ENCODE measurements at places on chromosomes 11 and 22.

DNA sequence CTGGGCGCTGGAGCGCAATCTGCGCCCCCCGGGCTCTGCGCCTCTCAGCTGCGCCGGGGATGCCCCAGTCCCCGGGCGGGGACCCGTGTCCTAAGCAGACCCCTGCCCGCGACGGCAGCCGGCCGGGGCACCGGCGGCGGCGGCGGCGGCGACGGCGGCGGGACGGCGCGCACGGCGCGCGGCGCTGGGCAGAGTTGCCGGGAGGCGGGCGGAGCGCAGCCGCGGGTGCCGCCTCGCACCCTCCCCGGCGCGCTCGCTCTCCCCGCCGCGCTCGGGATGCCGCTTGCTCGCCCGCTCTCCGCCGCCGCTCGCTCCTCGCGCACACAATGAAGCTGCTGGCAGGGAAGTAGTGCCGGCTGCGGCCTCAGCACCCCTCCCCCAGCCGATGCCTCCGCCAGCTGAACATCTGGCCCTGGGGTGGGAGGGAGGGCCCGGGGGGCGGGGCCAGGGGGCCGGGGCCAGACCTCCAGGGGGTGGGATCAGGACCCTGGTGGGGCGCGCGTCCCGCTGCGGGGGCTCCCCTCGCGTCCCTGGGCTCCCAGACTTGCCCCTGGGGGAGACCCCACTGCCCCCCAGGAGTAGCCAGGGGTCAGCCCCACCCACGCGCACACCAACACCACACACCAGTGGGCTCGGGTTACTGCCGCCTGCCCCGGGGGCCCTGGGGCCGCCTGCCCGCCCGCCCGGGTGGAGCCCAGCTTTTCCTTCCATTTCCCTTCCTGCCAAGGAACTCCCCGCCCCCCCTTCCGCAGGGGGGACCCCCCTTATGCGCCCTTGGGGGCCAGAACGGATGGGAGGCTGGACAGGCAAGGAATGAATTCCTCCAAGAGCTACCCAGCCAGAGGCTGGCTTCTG lies at the start of gene RCOR2:
TSS of gene RCOR2 (minus strand) at position 328 of the 855 bp plus-strand sequence. CDS start 708 bp downstream, outside the sequence.
- DNase-seq, result peak; percentile 56

GRCh38 chr11:41065432-41065831 lies 394.0 kb downstream of the LRRC4C start:
- no peak for DNase-seq

GRCh38 chr11:38711110-38711509 lies 2113.1 kb upstream of the RAG2 start:
- DNase-seq, result no peak

- no peak for DNase-seq
Observed at GRCh38 chr11:7384691-7385090, 100.6 kb upstream of the OLFML1 start.

GRCh38 chr11:9803685-9804418 lies 140.0 kb downstream of the SWAP70 start:
- no peak for DNase-seq

- DNase-seq, result no peak
Observed at GRCh38 chr11:15615398-15616096, 500.8 kb downstream of the INSC start.

DNA sequence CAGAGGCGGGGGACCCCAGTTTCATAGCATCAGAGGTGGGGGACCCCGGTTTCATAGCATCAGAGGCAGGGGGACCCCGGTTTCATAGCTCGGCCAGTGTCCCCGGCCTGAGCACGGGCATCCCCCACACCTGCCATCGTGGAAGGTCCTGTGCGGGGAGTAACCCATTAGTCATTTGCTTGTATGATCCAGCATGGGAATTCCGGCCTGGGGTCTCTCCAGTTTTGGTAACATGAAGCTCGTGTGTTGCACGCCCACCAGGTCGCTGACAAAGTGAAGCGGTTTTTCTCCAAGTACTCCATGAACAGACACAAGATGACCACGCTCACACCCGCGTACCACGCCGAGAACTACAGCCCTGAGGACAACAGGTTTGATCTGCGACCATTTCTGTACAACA lies 29.0 kb upstream of the KRTAP5-7 start:
- no peak for DNase-seq

- no peak for DNase-seq
Observed at GRCh38 chr11:108302121-108302785, 79.4 kb downstream of the ATM start.

GRCh38 chr11:134678744-134679143 lies 266.7 kb upstream of the B3GAT1 start:
- no peak for DNase-seq

DNA sequence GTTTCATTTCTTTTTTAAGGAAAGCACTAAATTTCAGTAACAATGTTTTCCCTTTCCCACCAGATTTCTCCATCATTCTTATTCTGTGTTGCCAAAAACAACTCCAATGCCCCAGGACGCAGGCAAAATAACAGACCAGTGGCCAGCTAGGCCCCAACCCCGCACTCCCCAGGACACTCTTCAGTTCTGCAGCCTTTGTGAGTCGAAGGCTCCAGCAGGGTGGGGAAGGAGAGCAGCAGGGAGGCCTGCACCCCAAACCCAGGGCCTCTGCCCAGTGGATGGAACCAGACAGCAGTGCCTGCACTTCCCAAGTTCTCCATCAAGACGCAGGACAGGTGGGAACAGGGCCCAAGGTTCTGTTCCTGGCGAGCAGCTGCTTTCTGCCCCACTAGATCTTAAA lies 34.4 kb downstream of the PPP2R1B start:
- DNase-seq, result no peak

GRCh38 chr11:61507962-61508861 lies at the start of gene LRRC10B:
LRRC10B (plus strand) TSS chr11:61508749; CDS start chr11:61508999, 250 bp downstream.
- DNase-seq, result peak; percentile 34

- DNase-seq, result no peak
Observed at GRCh38 chr11:5737091-5737490, 843 bp downstream of the OR56B1 start.

DNA sequence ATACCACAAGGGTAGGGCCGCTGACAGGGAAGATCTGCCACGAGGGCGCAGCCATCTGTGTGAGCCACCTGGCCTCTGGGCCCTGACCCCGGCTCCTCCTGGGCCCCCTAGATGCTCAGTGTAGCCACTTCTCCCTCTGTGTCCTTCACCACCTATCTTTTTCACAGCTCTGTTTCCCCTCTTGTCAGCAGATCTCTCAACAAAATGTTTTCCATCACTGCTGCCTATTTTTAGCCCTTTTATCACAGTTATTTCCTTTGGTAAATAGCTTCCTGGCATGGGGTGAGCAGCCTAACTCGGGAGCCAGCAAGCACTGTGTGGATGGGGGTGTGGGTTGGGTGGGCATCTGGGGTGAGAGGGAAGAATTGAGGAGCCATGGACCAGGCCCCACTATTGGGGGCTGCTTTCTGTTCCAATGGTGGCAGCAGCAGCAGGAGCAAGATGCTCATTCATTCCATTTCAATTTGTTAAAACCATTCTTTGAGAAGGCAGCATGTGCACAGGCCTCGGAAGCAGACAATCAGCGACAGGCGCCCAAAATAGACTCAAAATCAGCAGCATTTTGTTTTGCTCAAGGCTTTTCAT lies 135.2 kb upstream of the NAV2 start:
- no peak for DNase-seq

DNA sequence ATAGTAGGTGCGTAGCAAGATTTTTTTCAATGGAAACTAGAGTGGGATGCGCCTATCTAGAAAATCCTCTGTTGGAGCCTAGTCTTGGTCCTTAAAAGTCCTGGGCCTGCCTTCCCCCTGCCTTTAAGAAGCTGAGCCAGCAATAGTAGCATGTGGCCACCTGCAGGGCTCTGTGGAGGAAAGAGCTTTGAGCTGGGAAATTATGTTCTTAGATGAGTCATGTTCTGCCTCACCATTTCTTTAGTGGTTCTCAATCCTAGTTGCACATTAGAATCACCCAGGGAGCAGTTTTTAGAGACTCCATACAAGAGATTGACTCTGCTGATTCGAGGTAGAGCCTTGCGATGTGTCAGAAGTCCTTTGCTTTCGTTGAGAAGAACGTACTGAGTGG lies 133.5 kb downstream of the COMMD9 start:
- no peak for DNase-seq

DNA sequence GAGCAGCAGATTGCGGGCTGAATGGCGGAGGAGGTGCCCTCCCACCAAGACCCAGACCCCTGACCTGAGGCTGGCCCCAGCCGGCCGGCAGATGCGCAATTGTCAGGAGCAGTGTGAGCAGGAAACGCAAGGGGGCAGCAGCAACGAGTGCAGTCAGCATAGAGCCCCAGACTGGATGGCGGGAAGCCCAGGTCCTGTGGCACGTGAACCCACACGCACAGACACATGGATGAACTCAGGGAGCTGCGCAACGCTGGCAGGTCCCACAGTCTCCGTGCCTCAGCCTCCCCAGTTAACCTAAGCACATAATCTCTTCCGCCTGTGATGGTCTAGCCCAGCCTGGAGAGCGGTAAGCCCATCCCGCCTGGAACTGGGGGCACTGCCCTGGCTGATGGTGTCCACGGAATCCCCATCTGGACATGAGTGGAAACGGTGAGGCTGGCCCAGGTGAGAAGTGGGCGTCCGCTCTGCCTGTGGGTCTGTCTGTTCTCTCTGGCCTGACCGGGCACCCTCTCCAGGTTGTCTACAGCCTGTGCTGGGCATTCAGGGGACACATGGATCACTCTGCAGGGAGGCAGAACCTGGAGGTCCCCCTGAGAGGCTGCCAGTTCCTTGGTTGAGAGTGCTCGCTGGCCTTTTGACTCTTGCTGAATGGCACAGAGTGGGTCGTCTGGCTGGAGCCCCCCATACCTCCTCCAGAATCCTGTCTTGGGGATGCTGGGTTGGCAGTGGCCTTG lies 626 bp upstream of the TBX10 start:
- no peak for DNase-seq

- no peak for DNase-seq
Observed at GRCh38 chr11:21774212-21774611, 418.7 kb upstream of the ANO5 start.

DNA sequence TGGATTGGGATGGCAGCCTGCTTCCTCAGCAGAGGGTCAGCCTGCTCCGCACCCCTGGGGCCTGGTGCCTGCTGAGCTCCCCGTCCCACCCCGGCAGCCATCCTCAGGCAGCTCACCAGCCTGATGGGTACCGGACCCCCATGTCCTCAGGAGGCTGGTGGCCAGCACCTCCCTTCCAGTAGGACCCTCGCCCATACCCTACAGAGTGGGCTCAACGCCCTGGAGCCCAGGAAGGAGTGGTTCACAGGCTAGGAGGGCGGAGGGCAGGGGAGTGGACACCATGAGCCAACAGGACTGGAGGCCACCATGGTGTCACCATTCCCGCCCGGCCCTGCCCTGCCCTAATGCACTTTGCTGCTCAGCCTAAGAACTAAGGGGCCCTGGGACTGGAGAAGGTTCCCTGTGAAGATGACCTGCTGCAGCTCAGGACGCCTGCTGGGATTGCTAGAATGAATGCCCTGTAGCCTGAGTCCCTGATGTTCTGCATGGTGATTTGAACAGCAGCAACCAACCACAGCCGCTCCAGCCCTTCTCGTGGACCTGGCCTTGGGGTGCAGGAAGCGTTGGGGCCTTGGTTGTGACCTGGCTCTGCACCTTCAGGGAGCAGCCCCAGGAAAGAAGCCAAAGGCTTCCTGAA lies 1080.8 kb downstream of the BRD1 start:
- no peak for DNase-seq

GRCh38 chr11:128921793-128922192 lies 20.9 kb downstream of the TP53AIP1 start:
- DNase-seq, result no peak

- DNase-seq, result no peak
Observed at GRCh38 chr22:35818897-35819296, 101.2 kb downstream of the APOL5 start.

- no peak for DNase-seq
Observed at GRCh38 chr11:27355575-27356104, 7.4 kb downstream of the CCDC34 start.

- no peak for DNase-seq
Observed at GRCh38 chr11:26158251-26158650, 173.7 kb upstream of the ANO3 start.

GRCh38 chr11:66686100-66686785 lies 8.6 kb upstream of the RBM4B start:
- DNase-seq, result no peak

- no peak for DNase-seq
Observed at GRCh38 chr11:134539285-134539684, 127.2 kb upstream of the B3GAT1 start.

DNA sequence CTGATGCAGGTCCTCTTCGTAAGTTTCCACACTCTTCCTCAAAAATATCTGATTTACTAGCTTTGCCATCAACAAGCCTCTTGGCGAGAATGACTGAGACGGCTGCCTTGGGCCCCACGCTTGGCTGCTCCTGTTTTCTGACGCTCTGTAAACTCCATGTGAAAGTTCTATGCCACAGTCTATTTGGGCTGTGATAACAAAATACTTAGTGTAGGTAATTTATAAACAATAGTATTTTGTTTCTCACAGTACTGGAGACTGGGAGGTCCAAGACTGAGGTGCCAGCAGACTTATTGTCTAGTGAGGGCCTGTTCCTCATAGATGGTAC lies 123.2 kb upstream of the SORL1-AS1 start:
- DNase-seq, result no peak

DNA sequence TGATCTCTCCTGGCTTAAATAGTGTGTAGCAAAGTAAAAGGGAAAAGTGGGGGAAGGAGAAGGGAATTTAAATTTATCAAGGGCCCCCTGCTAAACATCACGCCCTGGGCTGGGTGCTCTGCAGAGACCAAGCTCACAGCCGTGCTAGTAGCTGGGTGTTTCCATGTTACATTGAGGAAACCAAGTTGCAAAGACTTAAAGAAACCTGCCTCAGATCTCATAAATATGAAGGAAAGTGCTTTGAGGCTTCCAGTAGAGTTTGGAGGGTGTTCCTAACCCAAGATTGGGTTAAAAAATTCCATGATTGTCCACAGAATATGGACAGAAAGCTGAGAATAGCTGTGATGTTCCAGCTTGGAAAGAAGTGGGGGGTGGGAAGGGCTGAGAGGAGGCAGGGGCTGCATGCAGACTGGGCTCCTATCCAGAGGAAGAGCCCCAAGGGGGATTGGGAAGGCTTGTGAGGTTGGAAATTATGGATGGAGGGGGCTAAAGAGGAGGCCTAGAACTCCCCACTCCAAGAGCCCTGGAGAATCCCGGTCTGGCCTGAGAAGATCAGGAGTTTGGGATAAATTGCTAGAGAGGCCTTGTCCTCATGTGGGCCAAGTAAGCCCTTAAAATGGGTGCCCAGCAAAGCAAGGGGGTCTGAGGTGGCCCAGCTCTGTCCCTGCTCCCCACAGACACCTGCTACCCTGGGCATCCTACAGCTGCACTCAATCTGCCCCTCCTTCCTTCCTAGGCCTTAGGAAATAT lies 25.0 kb upstream of the OAF start:
- DNase-seq, result no peak

Data from NCI-H1417 treated with DMSO at 0.1 percent for 48 hours (cell line).